ENCODE measurements at places on chromosomes 2 and 18. TPM values are rescaled to one million over a fixed set of nuclear protein-coding genes. Genes with fewer than 3 reads are reported as not detected.

DNA sequence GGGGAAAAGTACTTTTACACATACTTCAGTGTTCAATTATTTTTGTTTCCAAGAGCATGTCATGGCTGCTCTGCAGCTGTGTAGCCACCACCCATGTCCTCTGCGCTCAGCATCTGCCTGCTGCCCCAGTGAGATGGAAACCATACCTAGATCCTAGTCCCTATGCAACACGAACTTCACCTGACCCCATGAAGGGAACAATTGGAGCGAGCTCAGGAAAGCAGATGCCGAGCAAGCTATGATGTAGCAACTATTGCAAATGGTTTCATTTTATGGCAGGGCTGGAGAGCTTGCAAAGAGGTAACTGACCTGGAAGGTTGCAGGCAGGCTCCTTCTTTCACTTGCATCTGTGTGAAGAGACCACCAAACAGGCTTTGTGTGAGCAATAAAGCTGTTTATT lies 1.3 kb upstream of the CCDC141 start:
- no peak for DNase-seq

DNA sequence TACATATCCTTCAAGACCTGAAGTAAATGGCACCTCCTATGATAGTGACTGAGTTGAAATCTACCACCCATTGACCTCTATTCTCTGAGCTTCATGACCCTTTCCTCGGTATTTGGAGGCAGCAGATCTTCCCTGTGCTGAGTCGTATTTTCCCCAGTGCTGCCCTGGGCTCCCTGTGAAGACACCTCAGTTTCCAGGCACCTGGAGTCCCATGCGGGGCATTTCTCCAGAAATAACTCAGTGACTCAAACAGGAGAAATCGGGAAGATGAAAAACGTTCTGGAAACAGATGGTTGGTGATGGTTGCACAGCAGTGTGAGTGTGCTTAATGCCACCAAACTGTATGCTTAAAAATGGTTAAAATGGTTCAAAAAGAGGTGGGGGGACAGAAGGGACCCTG lies 18.0 kb downstream of the SMYD1 start:
- DNase-seq = no peak

GRCh38 chr2:187654535-187654934 lies 100.3 kb upstream of the TFPI start:
- no peak for DNase-seq

GRCh38 chr18:39741755-39742466 lies 2176.3 kb upstream of the CELF4 start:
- DNase-seq = no peak

DNA sequence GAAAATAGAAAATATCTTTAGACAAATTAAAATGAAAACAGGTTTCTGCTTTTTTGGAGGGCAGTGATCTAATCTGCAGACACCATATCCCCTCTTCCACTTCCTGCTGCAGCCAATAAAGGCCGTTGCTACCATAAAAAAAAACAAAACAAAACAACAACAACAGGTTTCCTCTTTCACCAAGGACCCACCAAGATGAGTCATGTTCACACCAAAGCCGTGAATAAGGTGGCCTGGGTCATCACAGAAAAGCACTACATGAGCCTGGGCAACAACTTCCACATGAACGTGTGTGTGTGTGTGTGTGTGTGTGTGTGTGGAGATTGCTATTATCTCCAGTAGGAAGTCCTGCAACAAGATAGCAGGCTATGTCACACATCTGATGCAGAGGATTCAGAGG lies 24.8 kb upstream of the TFCP2L1 start:
- DNase-seq = no peak

DNA sequence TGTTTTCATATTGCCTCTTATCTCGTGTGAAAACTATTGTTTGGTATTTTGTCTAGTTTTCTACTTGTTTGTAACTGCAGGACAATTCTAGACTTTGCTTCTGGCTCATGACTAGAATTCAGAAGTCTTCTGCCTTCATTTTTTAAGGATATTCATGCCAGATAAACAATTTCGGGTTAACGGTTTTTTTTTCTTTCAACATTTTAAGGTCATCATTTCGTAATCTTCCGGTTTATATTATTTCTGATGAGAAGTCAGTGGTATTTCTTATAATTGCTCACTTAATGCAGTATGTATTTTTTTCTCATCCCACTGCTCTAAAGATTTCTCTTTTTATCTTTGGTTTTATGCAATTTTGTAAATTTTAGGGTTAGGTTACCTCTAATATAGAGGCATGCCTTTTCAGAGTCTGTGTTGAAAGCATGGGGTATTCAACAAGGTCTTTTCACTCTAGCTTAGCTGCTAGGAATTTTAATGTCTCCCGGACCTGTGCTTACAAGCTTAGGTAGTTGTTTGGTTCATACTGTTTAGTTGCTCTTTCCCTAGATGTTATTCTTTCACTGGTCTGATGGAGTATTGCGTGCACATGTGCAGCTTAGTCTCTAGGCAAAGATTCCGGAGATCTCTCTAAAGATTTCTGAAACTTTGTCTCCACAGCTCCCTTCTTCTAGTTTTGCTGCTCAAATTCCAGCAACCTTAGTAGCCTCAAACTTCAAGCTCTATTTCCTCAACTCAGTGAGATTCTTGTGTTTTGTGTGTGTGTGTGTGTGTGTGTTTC lies 198.1 kb downstream of the MCFD2 start:
- no peak for DNase-seq

DNA sequence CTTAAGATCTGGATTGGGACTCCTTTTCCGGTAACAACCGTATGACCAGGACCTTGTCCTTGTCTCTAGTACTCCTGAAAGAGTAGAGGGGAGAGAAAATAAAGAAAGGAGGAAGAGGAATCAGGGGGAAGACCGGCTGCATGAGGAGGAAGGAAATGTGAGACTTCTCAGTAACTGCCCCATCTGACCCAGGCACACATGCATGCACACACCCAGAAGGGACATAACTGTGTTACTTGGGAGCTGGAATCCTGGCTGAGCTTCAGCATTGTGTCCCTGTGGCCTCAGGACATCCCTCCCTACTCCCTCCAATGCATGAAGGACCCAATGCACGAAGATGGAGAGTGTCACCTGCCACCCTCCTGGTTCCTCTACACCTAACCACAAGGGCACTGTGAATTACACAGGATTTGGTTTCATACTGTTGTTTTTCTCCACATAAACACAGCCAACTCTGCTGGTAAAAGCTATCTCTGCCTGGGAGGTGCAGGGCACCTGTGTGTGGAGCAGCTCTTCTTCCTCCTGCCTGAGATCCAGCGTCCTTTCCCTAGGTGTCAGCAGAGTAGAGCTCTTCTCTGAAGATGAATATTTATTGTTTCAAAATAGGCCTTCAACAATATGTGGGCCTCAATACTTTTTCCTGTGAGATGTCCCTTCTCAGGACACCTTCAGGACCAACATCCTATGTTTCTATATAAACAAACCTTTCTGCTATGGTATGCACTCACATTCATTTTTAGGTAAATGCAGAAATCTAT lies 574.1 kb upstream of the ID2 start:
- no peak for DNase-seq

GRCh38 chr2:141497272-141497671 lies 633.5 kb downstream of the LRP1B start:
- no peak for DNase-seq

DNA sequence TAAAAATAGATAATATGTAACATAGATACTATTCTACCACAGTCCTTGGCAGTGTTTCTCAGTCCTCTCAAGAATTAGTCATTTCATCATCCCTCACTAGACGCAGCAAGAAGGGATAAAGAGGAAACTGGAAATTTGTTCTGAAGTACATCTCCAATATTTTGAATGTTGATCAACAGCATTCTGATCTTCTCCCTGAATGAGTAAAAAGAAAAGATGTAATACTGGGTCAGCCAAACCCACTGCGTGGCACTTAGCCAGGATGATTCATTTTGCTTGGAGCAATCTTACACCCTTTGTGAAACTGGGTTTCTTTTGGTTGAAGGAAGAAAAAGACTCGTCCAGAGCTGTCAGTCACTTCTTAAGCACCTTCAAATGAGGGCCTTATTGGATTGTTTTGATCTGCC lies 54.1 kb downstream of the TAF1B start:
- peak; percentile 73 for DNase-seq

- DNase-seq = no peak
Observed at GRCh38 chr2:80258341-80258740, 46.2 kb downstream of the LRRTM1 start.

- no peak for DNase-seq
Observed at GRCh38 chr2:161173541-161174194, 13.4 kb downstream of the TANK start.

- DNase-seq = no peak
Observed at GRCh38 chr2:36459725-36460137, 104.2 kb downstream of the CRIM1 start.

- DNase-seq = no peak
Observed at GRCh38 chr2:68469935-68470334, 2.5 kb downstream of the APLF start.

GRCh38 chr2:20196053-20196656 lies 28.8 kb downstream of the SDC1 start:
- no peak for DNase-seq

DNA sequence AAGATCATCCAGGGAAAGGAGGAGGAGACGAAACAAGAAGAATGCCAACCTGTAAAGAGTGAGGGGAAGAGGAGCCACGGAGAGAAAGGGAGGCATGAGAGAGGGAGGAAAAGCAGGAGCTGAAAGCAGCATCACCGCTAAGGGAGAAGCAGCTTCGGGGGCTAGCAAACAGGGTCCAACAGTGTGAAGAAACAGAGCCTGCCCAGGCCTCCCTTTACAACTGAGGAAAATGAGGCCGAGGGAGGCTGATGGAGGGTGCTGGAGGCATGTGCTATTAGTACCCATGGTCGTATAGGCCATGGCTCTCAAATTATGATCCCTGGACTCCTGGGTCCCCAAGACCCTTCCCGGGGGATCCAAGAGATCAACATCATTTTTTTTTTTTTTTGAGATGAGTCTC lies 50.4 kb upstream of the ASPRV1 start:
- DNase-seq = no peak

DNA sequence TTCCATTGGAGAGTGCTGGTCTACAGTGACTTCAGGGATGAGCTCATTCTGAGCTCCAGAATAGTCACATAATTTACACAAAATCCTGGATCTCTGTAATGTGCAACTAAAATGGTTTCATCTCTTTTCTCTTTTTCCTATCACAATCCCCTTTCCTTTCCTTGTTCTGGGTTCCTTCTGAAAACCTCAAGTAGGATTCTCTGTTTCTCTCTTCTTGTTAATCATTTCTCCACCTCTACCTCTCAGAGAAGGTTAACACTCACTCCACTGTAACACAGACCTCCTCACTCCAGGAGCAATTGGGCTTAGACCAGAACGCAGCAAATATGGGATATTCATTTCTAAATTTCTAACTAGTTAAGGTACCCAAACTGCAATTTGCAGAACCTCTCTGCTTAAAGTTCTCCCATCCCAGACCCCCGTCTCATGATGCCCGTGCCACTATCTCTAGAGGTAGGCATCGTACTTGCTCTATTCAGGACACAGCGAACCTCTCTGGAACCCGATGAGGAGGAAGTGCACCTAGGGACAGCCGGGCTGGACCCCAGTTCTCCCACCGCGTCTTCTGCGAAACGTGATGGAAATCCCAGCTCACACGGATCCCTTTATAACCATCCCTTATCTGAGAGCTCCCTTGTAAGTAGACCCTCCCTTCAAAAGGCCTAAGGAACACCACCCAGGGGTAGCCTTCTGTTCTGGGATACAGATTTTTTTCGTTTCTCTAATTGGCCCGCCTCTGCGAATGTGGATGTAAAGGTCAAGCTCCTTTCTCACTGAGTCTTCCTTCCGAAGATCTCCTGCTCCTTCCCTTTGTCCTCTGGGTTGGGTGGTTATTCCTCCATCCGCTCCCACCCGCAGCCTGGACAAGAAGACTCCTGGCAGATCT lies 1.3 kb downstream of the FOXI3 start:
- DNase-seq = no peak

GRCh38 chr2:229930656-229931055 lies 8.4 kb downstream of the FBXO36 start:
- DNase-seq = no peak

DNA sequence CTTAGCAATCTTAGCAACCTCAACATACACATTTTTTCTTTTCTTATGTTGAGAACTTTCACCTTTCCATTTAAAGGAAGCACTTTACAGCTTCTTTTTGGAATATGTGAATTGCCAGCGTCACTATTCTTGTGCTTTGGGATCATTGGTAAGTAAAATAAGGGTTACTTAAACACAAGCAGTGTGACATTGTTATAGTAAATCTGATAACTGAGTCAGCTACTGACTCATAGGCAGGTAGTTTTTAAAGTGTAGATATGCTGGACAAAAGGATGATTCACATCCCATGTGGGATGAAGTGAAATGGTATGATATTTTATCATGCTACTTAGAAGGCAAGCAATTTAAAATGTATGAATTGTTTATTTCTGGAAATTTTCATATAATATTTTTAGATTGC lies 637.2 kb downstream of the DCDC2C start:
- peak; percentile 12 for DNase-seq

GRCh38 chr2:241366678-241367077 lies 10.6 kb downstream of the FARP2 start:
- no peak for DNase-seq

DNA sequence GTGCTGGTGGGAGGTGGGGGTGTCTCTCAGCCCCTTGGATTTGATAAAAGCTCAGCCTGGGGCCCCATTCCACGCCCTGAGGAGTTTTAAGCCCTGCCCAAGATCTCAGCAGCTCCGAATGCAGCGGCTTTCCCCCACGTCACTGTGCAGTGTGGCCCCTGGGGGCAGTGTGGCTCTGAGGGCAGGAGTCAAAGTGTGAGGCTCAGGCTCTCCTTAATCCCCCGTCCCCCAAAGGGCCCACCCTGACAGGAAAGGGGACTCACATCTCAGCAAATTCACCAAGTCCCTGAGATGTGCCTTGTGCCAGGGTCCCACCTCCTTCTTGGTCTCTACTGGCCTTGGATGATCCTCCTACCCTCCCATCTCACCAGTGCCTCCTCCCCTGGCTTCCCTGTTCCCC lies 25.2 kb downstream of the NPPC start:
- DNase-seq = no peak

Gene LYPD6
- total RNA-seq = 3.7 TPM

Gene CD207
- not detected for total RNA-seq

Gene RAD51AP2
- total RNA-seq = 0.14 TPM

Gene MARS2
- total RNA-seq = 14.0 TPM

Gene ZBTB14
- 21.2 TPM for total RNA-seq

Gene IL1R1
- 12.9 TPM for total RNA-seq

Gene MGAT4A
- total RNA-seq = 5.8 TPM

Gene AKAIN1
- total RNA-seq = not detected
